Esophagus muscularis mucosa (tissue), 4 donors: ENCODE measurements at places on chromosomes 1 and 21.
A peak's percentile ranks its signal among the peaks of the same experiment; 100 is the strongest.

GRCh38 chr1:221712776-221713431 lies 29.0 kb downstream of the DUSP10 start:
- DNase-seq: no peak

DNA sequence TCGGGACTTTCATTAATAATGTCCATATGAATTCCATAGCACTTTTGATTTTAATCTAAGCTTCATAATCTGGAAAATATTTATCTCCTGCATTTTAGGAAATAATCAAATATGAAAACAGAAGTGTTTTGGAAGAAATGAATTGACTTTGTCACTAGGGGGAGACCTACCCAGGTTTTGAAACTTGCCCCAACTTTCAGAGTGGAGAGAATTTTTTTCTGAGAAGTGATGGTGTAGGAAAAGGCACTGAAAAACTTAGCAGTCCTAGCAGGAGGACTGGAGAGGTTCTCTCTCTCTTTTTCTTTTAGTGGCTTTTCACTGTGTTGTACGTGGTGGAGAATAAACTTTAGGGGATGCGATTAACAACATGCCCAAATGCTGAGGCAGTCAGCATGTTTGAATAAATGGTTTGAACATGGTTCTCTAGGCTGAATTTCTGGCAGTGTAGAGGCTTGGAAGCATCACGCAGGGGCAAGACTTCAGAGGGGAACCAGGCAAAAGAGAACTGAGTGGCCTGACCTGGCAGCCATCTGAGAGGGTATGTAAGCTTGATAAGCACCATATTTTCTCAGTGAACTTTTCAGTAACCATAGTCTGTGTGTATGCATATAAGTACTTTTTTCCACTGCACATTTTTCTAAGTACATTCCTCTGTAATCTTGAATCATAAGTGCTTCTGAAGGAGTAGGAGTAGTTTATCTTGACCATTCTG lies 68.3 kb upstream of the NEK7 start:
- DNase-seq: no peak

- DNase-seq: no peak
These were observed 6.6 kb upstream of the PLPP3 start for GRCh38 chr1:56585985-56586384.

DNA sequence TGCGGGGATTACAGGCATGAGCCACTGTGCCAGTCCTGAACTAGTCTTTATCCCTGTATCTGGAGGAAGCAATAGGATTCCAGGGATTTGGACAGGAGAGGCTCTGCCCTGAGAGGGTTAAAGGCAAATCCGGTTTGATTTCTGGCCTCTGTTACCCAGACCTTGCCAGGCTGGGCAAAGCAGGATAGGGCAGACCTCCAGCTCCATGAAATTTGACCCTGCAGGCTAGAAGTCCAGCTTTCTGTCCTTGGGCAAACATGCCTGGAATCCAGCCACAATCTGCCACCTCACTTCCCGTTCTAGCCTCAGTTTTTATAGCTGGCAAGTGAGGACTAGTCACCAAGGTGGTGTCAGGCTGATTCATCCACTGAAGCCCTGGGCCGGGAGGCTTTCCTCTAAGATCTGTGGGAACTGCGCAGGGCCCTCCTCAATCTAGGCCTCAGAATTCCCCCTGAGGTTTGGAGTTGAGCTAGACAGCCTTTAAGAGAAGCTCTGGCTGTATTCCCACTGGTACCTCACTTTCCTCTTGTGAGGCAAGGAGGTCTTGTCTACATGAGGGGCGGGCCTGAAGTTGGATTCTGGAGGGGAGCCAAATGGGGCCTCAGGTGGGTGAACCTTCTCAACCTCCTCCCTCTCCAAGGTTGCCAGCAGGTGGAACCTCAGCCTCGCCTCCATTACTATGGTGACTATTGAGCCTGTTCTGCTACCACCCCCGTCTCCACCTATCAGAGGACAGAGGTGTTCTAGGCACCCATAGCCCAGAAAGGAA lies 7.0 kb upstream of the P3R3URF start:
- no peak for DNase-seq

- DNase-seq: no peak
These were observed 57.2 kb downstream of the LAMC1 start for GRCh38 chr1:183080406-183080805.

GRCh38 chr1:114462341-114462740 lies 48.7 kb downstream of the TRIM33 start:
- DNase-seq: no peak

- DNase-seq: no peak
These were observed 24.5 kb downstream of the HTR6 start for GRCh38 chr1:19689085-19689757.

DNA sequence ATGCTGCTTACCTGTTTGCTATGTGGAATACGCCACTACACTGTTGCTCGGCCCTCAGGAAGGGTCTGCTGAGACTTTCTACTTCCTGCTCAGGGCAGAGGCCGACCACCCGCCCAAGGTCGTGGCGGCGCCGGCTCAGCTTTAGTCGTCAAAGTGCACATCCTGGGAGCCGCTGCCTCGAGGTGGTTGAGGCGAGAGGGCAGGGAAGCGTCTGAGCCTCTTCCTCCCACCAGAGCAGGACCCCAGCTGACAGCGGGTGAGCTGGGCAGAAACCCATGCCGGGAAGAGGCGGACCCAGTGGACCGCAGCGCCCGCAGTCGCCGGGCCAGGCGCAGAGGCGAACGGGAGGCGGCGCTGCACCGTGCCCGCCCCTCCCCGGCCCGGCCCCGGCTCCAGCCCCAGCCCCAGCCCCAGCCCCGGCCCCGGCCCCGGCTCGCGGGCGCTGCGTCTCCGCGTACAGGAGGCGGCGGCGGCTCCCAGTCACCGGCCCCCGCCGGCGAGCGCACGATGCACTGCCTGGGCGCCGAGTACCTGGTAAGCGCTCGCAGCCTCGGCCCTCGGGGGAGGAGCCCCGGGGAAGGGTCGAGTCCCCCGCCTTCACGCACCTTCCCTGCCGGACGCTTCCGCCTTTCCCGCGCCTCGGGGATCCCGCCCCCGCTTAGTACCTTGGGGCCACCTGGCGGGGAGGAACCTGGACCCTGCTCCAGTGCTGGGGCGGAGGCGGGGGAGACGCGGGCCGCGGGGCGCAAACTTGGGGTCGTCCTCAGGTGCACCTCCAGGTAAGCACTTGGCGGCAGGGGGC lies at the start of gene SLC44A3:
Gene SLC44A3 (plus strand): TSS at position 413 of the 802 bp plus-strand sequence. CDS start 95 bp downstream, at position 508.
- no peak for DNase-seq

DNA sequence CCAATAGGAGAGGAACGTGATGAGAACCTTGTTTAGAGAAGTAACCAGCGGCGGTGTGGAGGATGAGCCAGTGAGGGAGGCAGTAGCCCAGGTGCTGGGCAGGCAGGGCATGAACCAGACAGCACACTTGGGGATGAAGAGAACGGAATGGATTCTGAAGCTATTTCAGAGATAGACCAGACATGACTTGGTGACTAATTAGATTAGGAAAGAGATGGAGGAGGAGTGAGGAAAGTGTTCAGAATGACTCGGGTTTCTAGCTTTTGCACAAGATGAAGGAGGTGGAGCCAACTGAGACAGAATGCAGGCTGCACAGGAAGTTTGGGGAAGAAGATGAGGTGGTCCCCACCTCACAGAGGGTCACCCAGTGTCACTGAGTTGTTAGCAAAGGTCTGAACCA lies 5.1 kb downstream of the PEF1 start:
- DNase-seq: no peak

- no peak for DNase-seq
These were observed 82.5 kb downstream of the DESI2 start for GRCh38 chr1:244735404-244735803.

- peak; percentile 92 for DNase-seq
These were observed 636 bp upstream of the YRDC start for GRCh38 chr1:37808369-37809319.

- no peak for DNase-seq
These were observed 46.5 kb downstream of the OMA1 start for GRCh38 chr1:58500043-58500442.

- no peak for DNase-seq
These were observed 17.9 kb upstream of the ETV3 start for GRCh38 chr1:157156058-157156541.

DNA sequence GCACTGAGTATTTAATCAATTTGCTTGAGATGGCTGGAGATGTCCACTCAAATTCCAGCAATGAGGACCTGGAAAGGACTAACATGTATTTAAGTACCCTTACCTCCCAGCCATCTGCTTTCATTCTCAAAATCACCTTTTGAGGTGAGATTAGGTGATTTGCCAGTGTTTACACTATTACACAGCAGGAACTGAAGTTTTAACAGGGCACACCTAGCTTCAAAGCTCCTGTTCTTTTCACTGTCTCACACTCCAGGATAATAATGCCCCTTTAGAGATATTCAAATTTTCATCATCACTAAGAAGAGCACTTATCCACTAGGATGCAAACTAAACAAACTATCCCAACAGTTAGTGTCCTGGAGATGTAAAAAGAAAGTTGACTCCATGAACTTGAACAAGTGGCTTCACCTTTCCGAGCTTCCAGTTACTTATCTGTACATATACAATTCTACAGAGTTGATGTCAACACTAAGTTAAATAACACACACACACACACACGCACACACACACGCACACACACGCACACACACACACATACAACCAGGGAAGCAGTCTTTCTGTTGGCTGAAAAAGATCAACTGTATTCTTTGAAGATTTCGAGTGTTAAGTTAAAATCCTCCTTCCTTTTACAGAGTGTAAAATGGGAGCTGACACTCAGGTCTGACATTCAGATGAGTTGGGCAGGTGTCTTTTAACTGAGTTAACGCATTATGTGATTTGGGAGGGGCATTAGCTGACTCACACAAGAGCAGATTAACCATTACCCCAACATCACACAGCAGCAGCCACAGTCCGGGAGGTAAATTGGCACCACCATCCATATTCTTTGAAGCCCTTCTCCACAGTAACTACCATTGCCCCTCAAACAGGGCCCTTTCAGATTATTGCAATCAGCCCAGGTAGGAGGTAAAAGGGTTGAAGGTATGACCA lies 15.5 kb upstream of the JAK1 start:
- no peak for DNase-seq

DNA sequence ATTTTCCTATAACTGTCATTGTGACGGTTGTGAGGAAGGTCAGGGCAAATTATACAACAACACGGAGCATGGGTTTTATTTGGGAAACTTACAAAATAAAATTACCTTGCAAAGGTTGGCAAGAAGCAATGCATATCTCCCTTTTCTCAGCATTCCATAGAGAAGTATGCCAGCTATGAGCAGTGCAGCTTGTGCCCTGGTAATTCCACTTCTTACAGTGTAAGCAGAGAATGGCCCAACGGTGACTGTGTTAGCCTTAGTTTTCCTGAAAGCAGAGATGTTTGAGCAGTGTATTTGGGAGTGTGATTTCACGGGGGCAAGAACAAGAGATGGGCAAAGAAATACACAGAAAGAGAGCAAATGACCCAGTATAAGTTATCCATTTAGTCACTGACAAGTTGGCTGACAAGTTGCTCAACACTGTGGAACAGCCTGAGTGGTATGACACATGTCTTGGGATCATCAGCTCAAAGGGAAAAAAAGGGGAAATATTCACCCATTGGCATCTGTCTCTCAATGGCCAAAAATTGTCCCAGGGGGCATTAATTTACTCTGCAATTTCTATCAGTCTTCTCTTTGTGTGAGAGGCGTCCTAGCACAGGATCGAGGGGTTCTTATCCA lies 210.9 kb upstream of the NRIP1 start:
- no peak for DNase-seq

- DNase-seq: no peak
These were observed 77.6 kb upstream of the CHRM3 start for GRCh38 chr1:239308701-239309333.

- no peak for DNase-seq
These were observed 281.0 kb downstream of the PTPRC start for GRCh38 chr1:198919667-198920398.

DNA sequence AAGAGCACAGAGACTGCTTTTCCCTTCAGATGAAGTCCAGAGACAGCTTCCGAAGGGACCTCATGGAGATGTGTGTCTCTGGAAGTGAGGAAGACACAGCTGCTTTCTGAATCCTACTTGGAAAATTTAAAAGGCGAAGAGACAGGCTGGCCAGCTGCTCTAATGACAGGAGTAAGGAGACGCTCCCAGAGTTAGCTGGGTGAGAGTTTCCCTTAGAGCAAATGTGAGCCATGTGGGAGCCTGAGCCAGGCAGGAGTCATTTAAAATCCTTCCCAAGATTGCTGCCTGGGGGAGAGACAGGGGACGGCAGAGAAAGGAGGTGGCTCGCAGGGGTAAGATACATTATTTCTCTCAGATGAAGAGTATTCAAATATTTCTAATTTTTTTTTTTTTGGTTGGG lies 53.1 kb downstream of the ZNF326 start:
- no peak for DNase-seq

DNA sequence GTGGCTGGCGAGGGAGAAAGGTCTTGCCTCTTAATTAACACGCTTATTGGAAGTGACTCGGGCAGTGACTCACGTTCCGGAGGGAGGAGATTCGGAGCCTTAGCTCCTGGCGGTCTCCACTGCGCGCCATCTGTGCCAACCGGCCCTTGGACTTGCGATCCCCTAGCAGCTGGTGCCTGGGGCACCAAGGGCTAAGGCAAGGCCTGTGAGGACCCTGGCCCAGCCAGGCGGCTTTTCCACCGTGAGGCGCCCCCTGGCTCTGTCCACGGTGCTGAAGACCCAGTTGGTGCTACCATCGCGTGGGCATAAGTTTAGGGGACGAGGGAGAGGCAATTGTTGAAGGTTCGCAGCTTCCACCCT lies 1.3 kb upstream of the SYT6 start:
- DNase-seq: no peak

GRCh38 chr1:66788231-66788939 lies 12.7 kb downstream of the INSL5 start:
- DNase-seq: no peak

DNA sequence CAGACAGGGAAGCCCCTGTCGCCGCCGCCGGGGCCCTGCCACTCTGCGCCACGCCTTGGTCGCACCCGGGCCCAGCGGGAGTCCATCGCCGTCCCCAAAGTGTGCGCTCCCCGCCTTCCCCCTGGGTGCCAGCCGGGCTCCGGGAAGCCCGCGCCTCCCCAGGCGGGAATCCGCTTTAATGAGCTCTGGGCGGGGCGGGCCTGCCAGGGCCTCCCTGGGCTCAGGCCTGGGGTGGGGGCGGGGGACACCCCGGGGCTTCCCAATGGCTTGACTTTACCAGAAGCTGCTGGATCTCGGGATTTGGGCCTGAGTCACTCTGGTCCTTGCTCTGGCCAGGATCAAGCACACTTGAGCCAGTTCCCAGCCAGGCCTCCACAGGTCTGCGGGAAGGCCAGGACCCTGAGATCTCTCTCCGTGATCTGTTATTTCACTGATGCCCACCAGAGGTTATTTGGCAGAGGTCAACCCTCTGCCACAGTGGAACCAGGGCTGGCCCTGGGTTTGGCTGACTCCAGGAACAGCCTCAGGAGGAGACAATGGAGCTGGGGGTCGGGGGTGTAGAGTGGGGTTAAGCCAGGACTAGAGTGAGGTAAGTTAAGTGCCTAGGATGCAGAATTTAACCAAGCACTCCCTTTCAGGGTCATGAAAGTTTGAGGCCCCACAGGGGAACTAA lies 178.4 kb upstream of the EDN2 start:
- DNase-seq: no peak

GRCh38 chr1:159958719-159959380 lies 4.8 kb upstream of the SLAMF9 start:
- DNase-seq: no peak

DNA sequence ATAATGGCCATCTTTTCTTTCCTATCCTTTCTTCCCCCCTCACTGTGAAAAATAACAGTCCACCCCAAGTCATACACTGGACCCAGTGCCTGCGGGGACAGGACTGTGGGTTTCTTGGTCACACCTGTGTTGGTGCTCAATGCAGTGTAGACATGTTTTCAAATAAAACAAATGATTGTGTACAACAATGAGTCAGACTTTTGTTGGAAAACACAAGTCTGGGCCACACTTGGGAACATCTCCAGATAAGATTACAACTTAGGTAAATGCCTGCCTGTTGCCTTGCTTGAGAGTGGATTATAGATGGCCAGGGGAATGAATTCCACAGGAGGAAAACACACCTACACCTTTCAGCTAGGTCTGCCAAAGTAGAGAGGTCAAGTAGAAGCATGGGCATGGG lies 34.1 kb downstream of the PDPN start:
- DNase-seq: no peak
